ENCODE measurements at places on chromosomes 2 and 18.

DNA sequence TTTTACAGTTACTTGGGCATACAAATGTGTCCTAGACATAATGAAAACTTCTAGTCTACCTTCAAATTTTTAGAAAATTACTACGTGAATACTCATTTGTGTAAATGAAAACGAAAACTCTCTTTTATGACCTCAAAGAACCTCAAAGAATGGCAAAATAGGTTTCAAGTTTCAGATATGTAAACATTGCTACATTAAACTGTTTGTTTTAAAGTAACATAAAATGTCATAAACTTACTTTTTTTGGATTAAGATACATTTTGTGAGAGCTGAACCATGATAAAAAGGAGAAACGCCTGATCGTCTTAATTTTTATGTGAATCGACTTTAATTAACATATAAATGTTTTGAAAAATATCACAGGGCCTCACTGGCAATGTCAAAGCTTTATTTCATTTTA, 91.4 kb downstream of the PPP1R1C start:
- DNase-seq = no peak

GRCh38 chr2:113104054-113104611, 23.3 kb upstream of the IL1RN start:
- no peak for DNase-seq

DNA sequence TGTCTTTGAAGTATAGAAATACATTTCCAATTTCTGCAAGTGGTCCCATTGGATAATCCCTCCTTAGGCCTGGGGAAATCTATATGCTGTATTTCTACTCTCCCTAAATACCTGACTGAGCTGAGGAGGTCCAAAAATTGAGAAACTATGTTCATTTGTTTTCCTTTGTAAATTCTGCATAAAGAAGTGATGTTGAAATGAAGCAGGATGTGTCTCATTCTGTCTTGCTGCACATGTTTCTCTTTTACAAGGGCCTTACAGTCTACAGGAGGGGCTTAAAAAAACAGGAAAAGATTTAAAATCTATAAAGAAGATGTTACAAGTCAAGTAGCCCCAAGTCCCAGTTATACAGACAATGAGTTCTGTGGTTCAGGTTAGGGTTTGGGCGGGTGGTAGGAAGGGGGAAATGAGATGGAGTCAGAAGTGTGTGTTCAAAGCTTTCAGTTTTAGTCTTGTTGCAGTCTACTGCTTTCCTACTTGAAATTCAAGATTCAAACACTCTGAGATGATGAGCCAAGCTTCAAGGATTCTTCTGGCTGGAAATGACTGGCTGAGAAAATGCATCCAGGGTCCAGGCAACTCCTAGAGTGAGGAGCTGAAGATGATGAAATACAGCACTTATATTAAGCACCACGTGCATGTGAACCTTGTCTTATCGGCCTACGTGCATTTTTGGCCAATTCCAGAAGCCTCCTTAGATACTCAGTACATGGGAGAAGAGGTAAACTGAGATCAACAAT, 146.3 kb upstream of the CELF4 start:
- DNase-seq = no peak

DNA sequence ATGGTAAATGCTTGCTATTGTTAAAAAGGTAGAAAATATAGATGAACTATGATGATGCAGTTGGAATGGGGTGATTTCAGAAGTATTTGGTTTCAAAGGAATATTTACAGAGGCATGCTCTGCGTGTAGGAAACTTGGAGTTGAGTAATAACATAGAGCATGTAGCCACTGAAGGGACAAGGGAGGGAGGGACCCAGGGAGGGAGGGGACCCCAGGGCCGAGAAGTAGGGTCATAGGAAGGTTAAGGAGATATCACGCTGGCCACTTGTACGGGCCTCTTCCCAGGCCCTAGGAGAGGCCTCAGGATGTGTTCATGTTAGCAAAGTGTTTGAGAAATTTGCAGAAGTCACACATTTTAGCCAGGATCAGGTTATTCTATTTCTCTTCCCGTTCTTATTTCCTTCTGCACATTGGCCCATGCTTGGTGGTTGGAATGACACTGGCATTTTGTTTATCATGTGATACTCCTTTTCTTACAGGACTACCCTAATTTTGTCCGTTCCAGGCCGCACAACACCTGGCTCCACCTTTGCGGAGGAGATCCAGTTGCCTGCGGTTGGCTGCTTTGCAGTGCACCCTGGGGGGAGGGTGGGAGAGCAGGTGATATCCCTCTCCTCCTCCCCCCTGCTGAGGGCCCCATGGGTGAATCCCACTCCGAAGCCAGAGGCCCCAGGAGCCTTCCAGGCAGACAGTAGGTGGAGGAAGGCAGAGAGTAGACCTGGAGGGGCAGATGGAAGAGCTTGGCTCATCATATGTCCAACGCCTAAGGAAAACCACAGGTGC, 16.9 kb upstream of the ACKR3 start:
- DNase-seq = no peak

DNA sequence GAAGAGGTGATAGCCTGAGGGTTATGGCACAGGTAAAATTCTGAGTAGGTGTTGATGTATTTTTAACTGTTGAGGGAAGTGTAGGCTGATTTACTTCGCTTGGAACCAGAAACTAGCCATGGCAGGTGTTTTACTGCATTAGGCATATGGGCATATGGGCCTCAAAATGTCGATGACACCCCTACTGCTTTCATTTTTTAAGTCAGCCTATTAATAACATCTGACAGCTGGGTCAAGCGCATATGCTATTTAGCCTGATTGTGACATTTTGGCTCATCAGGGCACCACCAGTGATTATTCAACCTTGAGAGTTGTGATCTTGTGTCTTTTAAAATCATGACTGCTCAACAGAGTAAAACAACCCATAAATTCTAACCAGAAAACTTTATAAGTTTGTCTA, 1396.9 kb upstream of the NXPH2 start:
- no peak for DNase-seq

- no peak for DNase-seq
Observed at GRCh38 chr2:102622646-102623045, 3.3 kb downstream of the SLC9A2 start.
